Lung (tissue), 17 donors: ENCODE measurements at places on chromosomes 2 and 18. TPM values are rescaled to one million over a fixed set of nuclear protein-coding genes. Genes with fewer than 3 reads are reported as not detected.

- DNase-seq, result no peak
Observed at GRCh38 chr2:162022290-162022945, 51.6 kb downstream of the DPP4 start.

DNA sequence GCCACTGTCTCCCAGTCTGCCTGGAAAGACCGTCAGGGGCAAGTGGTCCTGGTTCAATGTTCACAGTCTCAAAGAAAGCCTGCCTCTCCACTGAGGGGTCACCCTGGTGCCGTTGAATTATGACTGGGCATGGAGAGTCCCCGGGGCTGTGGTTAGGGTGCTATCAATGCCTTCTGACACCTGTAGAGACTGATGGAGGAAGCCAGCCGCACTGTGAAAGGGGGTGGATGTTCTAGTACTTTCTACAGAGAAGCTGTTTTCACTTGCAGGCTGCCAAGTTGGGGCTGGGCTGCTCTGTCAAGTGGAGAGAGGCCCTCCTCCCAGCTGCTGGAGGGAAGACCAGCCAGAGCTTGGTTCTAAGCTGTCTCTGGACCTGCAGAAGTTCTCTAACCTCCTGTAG is 80.5 kb downstream of the BCL2L11 start:
- DNase-seq, result no peak

DNA sequence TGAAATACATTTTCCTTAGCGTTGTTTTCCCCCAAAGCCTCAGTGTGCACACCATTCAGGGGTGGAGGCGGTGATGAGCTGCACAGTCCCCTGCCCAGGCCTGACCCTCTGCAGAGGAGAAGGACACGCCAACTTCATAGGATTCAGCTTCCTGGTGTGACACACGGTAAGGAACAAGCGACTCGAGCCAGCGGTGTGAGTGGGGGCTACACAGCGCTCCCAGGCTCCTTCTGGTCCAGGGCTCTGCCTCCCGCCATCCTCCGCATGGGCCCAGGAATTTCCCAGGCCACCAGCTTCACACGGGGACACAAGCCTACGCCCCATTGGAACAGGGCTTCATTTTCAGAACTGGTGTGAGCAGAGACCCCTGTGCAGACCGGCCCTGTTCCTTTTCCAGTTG is 272.1 kb downstream of the HDAC4 start:
- no peak for DNase-seq

- peak; percentile 14 for DNase-seq
Observed at GRCh38 chr2:172811027-172811426, 75.4 kb downstream of the RAPGEF4 start.

DNA sequence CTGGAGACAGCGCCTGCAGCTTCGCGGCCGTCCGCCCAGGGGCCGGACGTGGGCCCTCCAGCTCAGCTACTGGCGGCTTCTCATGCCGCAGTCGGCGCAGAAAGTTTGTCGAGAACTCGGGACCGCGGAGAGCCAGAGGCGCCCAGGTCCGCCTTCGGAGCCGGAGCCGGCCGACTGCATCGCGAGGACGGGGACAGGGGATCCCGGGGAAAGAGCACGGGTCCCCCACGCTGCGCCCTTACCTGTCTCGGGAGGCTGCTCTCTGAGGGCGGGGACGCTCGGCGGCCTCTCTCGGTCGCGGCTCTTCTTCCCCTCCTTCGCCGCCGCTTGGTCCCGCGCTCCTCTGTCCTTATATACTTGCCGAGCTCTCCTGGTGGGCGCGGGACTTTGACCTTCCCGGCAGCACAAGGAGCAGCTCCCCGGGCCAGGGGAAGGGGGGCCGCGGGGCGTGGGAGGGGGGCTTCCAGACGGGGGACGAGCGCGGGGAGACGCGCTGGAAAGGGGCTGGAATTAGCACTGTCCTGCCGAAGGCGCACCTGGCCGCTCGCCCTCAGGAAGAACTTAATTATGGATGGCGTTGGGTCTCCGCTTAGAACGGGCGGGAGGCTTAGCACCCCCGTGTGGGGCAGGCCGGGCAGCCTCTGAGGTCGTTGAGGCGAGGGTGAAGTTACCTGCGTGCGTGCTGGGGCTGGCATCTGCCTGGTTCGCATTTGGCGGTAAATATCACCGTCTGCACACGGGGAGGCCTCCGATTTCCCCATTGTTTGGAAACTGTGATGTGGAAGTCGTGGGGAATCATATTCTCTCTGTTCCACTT is at the start of gene POMC:
Gene POMC, minus strand, starts transcription at position 325 of the 817 bp plus-strand sequence. CDS start 3,808 bp downstream, outside the sequence.
- peak; percentile 63 for DNase-seq

- no peak for DNase-seq
Observed at GRCh38 chr2:174337337-174338146, 2.8 kb downstream of the SP9 start.

GRCh38 chr2:238487652-238488346 is 61.1 kb downstream of the ASB1 start:
- no peak for DNase-seq

The NDC80 gene
- 0.55 TPM for total RNA-seq

GRCh38 chr2:202589582-202589949 is 45.2 kb upstream of the FAM117B start:
- DNase-seq, result no peak

DNA sequence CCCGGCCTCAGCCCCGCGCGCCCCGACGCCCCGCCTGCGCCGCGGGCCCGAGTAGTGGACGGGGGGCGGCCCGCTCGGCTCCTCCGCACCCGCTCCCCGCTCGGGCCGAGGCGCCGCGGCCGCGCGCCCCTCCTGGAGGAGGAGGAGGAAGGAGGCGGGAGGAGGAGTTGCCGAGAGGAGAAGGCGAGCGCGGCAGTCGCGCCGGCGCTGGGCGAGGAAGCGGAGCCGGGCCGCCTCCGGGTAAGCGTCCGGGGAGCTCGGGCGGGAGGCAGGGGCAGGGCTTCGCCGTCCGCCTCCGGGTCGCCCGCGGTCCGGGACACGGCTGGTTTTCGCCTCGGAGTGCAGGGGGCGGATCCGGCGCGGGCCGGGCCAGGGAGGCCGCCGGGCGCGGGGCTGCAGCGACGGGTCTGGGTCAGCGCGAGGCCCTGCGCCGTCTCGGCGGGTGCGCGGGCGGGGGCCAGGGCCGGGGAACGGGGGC is at the start of gene SOCS6:
Gene SOCS6, plus strand, starts transcription at position 195 of the 478 bp plus-strand sequence. CDS start 35,624 bp downstream, outside the sequence.
- DNase-seq, result peak; percentile 83

- DNase-seq, result no peak
Observed at GRCh38 chr18:42030586-42031182, 75.7 kb downstream of the PIK3C3 start.

DNA sequence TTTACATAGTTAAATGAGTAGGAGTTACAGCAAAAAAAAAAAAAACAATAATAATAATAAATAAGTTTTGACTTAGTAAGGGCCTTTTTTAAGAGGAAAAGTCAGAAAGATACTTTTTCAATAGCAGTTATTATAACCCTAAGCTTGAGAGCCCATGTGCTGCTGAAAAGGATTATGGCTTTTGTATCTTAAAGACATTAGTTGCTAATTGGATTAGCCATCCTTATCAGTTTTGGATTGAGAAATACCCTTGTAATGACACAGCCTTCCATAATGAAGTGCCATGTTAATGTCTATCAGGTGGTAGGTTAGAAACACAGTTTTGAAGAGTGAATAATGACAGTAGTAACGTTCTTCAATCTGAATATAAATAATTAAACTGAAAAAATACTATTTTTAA is 554.0 kb downstream of the RIT2 start:
- DNase-seq, result no peak

The FAP gene
- 24.6 TPM for total RNA-seq

GRCh38 chr2:196459539-196459938 is 180.0 kb upstream of the CCDC150 start:
- DNase-seq, result no peak

The SH3RF3 gene
- total RNA-seq, result 9.7 TPM

- DNase-seq, result peak; percentile 50
Observed at GRCh38 chr18:24530630-24531111, 70.2 kb downstream of the HRH4 start.

GRCh38 chr2:63735263-63735662 is 106.4 kb upstream of the UGP2 start:
- DNase-seq, result no peak

The FEV gene
- total RNA-seq, result not detected

DNA sequence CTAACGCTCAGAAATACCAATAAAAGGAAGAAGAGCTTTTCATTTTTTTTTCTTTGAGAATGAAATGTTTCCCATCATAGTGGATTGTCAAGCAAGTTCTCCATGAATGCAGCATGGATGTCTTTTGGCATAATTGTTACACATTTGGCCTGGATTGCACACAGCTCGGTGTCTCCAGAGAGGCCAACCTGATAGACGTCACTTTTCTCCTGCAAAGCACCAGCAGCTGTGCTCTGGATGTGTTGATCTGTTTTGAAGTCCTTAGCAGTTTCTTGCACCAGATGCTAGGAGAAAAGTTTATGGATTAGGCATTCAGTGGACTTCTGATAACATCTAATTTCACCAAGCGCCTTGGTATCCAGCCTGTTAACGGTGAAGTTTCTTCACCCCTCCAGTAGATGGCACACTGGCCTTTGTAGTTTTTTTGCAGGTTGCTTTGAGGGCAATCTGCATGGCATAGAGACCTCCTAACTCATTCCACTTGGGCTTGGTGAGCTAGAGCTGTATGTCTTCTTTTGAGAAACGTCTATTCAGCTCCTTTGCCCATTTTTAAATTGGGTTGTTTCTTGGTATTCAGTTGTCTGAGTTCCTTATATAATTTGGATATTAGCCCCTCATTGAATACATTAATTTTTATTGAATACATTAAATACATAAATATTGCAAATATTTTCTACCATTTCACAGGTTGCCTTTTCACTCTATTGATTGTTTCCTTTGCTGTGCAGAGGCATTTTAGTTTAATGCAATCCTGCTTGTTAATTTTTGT is 59.7 kb downstream of the PTH2R start:
- DNase-seq, result peak; percentile 51

The LHCGR gene
- 0.26 TPM for total RNA-seq

- DNase-seq, result no peak
Observed at GRCh38 chr2:86815611-86816010, 24.9 kb upstream of the CD8A start.

DNA sequence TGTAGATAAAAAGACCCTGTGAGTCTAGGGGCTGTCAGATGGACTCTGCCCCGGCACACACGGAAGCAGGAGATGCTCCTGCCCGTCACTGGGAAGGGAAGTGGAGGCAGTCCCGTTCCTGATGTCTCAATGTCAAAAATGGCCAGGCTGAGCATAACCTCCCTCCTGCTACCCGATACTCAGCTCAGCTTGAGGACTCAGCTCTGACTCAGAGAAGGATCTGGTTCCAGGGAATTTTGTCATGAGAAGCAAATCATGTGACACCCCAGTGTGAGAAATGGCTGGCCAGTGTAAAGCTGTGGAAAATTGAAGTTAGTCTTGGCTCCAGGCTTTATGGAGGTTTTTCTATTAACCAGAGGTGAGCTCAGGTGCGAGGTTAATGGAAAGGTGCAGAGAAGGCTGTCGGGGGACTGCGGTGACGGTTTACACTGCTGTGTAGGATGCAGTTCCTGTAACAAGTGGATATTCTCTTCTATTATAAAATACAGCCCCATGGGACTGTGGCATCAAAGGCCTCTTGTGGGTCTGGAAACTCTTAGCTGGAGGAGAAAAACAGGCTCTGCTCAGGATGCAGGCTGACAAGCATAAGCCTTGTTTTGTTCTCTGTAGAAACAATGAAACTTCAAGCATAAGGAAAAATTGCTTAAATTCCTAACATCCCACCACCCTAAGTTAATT is 24.7 kb upstream of the AGAP1 start:
- DNase-seq, result no peak

The LYPD1 gene
- 6.6 TPM for total RNA-seq

DNA sequence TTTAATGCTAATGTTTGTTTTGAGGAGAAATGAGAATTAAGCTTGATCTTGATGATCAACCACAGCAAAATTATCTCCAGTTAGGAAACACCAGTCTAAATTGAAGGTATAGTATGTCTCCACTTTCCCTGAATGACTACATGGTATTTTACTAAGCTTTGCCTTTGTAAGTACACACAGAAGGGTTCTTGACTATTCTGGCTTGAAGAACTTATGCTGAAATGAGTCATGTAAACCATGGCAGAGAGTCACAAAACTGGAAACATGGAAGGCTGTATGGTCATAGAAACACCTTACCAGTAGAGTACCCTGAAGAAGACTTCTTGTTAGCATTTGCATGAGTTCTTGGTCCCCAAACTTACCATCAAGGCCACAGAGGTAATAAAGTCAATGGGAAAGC is 250.5 kb downstream of the SLC8A1 start:
- no peak for DNase-seq

DNA sequence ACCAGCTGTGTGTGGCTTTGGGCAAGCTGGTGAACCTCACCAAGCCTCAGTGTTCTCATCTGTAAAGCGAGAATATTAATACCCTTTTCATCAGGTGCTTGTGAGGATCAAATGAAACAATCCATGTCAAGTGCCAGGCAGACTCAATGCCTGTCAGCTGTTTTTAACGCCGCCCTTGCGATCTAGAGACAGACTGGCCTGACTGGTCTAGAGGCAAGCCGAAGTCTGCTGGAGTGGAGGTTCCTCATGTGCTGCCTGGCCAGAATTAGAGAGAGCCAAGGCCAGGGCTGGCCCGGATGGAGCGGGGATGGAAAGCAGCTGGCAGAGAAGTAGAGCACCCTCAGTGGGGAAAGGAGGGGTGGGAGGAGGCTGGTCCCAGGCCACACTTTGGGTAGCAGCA is 74.5 kb upstream of the B3GNT7 start:
- peak; percentile 28 for DNase-seq

The TUBB8B gene
- not detected for total RNA-seq

DNA sequence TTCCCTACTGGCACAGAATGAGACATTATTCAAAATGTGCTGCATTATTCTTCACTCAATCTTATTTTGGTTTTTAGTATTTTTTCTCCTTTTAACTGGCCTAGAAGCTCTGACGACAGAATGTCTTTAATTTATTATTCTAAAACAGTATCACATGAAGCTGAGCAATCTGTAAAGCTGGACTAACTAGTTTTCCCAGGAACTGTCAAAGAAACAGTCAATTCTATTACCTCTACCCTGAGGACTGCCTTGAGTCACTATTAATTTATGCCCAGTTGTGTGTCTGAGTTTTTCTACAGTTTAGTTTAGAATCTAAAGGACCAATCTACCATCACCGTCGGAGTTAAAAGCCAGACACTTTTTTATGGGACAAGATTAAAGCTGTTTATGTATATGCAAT is 31.6 kb downstream of the MBD2 start:
- no peak for DNase-seq

The PRR30 gene
- not detected for total RNA-seq

- DNase-seq, result no peak
Observed at GRCh38 chr2:1652034-1652790, 92.1 kb downstream of the PXDN start.

The LANCL1 gene
- 53.9 TPM for total RNA-seq

GRCh38 chr2:105609746-105610402 is 134.8 kb upstream of the NCK2 start:
- DNase-seq, result peak; percentile 42

DNA sequence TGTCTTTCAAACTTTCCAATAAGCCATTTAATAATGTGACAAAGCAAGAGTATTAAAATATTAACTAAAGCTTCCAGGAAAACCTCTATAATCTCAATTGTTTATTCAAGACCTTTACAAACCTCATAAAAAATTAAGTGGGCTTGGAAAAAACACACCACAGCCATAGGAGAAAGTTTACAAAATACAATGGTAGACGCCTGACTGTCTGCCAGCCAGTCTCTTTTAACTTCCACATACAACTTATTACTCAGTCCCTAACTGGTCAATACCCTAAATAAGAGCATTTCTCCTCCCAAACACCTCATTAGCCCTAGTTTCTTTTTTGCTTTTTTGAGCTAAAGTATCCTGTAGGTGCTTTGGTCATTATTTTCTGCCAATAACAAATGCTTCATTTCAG is 247.4 kb upstream of the CYP26B1 start:
- peak; percentile 18 for DNase-seq

The CDK15 gene
- total RNA-seq, result 2.3 TPM
